ENCODE measurements at places on chromosomes 3 and 15.

- no peak for DNase-seq
Observed at GRCh38 chr15:38624244-38625205, 59.9 kb upstream of the RASGRP1 start.

GRCh38 chr15:74754593-74755215 is 6.1 kb downstream of the CYP1A2 start:
- no peak for DNase-seq

DNA sequence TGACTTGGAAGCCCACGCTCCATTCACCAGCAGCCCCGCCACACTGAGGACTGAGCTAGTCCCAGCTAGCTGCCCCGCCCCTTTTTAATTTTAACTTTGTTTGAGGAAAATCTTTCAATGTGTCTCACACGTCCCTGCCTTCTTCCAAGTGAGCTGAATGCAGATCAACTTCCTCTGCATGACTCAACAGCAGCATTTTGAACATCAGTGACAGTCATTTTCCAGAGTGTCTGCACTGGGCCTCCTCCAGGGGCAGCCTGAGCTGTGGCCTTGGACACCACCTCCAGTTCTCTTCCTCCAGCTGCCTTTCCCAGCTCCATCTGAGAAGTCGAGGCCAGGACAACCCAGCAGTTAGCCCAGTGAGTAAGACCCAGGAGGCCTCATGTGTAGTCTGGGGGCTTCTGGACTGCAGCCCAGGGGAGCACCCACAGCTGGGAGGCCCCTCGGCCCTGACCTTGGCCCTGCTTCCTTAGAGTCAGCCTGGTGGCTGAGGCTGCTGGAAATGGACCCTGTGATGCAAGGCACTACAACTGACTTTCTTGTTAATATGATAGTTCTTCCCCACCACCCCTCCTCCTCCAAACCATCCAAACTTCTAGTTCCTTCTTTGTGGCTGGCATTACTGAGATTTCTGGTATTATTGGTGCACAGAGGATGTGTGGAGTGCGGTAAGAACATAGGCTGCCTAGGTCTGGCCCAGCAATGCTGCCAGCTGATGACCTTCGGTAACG is 21.4 kb upstream of the ESYT3 start:
- DNase-seq: no peak

- DNase-seq: no peak
Observed at GRCh38 chr15:40329804-40330203, 6.3 kb downstream of the INAFM2 start.

DNA sequence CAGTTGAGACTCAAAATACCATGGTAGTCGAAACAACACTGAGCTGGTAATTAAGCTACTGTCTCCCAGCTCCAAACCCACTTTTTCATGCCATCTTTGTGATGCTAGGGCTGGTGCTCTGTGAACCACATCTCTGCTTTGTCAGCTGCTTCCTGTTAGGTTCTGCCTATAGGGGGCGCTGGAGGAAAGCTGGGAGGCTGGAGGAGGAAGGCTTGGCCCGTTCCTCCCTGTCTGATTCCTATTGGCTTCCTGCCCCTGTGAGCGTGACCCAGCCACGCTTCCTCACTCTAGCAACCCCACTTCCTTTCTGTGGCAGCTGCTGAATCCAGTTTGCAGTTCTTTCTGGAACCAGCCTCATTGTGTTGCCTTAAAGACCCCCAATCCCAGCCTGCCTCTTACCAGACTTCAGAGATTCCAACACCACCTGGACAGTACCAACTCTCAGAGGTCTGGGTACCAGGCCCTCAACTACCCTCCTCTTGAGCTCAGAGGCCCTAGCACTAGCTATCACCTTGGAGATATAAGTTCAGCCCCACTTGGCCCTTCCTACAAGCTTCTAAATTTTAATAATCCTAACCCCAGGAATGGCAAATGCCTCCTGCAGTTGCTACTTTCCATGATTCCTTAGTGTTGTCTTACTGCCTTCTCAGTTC is 120.9 kb downstream of the ERC2 start:
- peak; percentile 92 for DNase-seq

- DNase-seq: no peak
Observed at GRCh38 chr3:4065554-4065953, 237.6 kb upstream of the SETMAR start.

- DNase-seq: no peak
Observed at GRCh38 chr3:186849374-186849975, 7.0 kb downstream of the ADIPOQ start.

GRCh38 chr3:190302212-190302867 is 19.9 kb downstream of the CLDN1 start:
- DNase-seq: no peak

DNA sequence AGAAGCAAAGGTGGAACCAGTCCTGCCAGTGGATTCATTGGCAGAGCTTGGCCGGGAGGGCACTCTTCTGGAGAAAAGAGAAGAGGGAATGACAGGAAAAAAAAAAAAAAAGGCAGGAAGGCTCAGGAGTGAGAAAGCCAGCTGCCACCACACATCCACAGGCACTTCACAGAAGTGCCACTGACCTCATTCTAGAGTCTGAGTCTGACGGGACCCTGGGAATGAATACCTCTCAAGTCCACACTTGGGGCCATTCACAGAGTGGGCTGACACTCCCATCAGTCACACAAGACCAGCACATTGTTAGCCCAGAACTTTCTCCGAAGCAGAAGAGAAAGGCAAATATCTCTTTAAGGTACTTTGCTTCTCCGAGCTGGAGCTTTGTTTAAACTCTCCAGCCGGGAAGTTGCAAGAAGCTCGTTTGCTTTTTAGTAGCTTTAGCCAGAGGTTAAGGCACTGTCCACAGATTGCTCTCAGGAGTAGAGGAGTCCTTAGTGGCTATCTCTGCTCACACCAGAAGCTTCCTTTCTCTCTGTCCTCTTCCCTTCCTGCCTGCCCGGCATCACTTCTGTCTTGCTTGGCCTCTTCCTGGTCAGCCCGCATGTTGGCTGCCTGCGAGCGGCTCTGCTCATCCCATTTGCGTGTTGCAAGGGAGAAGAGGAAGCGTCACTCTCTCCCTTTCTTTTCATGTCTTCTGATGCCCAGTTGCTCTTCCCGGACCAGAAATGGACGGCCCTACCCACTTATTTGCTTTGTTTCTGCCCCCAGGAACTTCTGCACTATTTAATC is 53.8 kb downstream of the CMTM6 start:
- DNase-seq: no peak

GRCh38 chr3:191987831-191988350 is 526.9 kb downstream of the PYDC2 start:
- no peak for DNase-seq

GRCh38 chr3:14869917-14870782 is 51.4 kb downstream of the FGD5 start:
- DNase-seq: no peak
